Tibial nerve (tissue), 4 donors: ENCODE measurements at places on chromosomes 4 and X. TPM values are rescaled to one million over a fixed set of nuclear protein-coding genes. Genes with fewer than 3 reads are reported as not detected.

GRCh38 chrX:9619581-9619980, 146.1 kb downstream of the GPR143 start:
- H3K4me3 ChIP-seq: no peak overlapping the region
- H3K27me3 ChIP-seq: no peaks in the 10 kb centered on the region
- no peak overlapping the region for H3K27ac ChIP-seq
- H3K4me1 ChIP-seq: no peaks in the 10 kb centered on the region
- DNase-seq: no peak
- no peaks in the 10 kb centered on the region for H3K36me3 ChIP-seq

- no peak for DNase-seq
- no peaks in the 10 kb centered on the region for H3K36me3 ChIP-seq
- H3K4me1 ChIP-seq: no peaks in the 10 kb centered on the region
These were observed 454 bp downstream of the BTC start for GRCh38 chr4:74793757-74794381.

- H3K27me3 ChIP-seq: no peaks in the 10 kb centered on the region
- DNase-seq: no peak
- H3K27ac ChIP-seq: peak overlapping the region; percentile 87
These were observed 739 bp downstream of the GAK start for GRCh38 chr4:931194-931959.

DNA sequence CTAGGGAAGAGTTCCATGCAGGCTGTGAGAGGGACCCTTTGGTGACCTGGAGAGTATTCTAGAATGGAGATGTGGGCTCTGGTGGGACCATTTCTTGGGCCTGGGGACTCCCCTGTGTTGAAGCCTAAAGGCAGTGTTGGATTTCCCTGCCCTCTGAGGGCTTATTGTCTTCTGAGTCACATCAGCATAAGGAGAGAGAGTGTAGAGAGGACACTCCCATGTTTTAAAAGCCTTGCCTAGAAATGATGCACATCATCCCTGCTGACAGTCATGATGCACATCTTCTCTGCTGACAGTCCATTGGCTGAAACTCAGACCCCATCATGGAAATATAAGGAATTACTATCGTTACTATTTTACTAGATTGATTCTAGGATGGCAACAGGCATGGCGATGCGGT, 51.9 kb downstream of the FAM114A1 start:
- H3K4me3 ChIP-seq: no peak overlapping the region
- H3K4me1 ChIP-seq: no peaks in the 10 kb centered on the region
- no peak overlapping the region for H3K27ac ChIP-seq
- H3K36me3 ChIP-seq: peaks cover 4% of the 10 kb centered on the region

DNA sequence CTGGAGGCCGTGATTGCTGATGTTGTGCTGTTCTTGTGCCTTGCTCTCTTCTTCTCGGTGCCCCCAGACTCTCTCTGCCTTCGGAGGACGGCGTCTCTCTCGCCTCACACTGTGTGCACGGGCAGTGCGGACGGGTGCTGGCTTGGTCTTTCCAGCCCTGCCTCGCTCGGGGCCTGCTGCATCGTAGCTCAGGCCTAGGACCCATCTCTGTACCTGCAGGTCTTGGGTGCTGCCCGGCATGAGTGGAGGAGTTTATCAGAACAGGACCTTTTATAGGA, 18.2 kb downstream of the RGS12 start:
- no peak for DNase-seq
- no peaks in the 10 kb centered on the region for H3K36me3 ChIP-seq
- H3K27me3 ChIP-seq: no peaks in the 10 kb centered on the region
- H3K4me3 ChIP-seq: no peak overlapping the region
- peaks cover 11% of the 10 kb centered on the region for H3K4me1 ChIP-seq

GRCh38 chrX:54640736-54641135, 110.7 kb downstream of the GNL3L start:
- no peak overlapping the region for H3K4me3 ChIP-seq
- DNase-seq: no peak
- H3K27me3 ChIP-seq: no peaks in the 10 kb centered on the region

GRCh38 chrX:52979568-52979967, 21.2 kb upstream of the FAM156A start:
- DNase-seq: no peak
- H3K27me3 ChIP-seq: no peaks in the 10 kb centered on the region
- H3K4me1 ChIP-seq: no peaks in the 10 kb centered on the region

DNA sequence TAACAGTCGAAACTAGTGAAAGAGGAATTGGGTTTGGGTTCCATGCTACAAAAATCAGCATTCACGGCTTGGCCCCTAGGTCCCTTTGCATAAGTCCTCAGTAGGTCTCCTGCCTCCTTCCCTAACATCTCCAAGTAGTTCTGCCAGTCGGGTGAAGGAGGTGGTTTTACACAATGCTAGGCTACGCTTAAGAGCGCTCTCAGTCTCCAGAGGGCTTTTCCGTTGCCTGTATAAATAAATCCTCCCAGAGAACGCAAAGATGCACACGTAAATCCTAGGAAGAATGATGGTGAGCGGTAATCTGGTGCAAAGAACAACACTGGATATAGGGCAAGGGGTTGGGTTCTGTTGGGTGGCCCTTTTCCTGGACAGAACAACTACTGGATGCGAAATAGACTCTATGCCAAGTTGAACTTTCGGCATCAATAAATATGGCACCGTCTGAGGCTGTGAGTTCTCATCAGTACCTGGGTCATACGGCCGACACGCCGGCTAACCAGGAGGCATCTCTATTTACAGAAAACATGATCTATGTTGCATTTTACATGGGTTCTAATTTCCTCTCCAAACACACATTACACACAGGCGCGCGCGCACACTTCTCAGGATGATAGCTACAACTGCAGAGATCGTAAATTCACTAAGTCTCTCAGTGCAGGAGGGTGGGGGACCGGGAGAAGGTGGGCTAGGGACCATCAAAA, 1.3 kb downstream of the CAMK2D start:
- DNase-seq: peak; percentile 50
- peak overlapping the region; percentile 79 for H3K4me3 ChIP-seq
- no peaks in the 10 kb centered on the region for H3K27me3 ChIP-seq
- peak overlapping the region; percentile 99 for H3K27ac ChIP-seq

GRCh38 chrX:131795442-131796229, 227.5 kb upstream of the STK26 start:
- H3K27ac ChIP-seq: no peak overlapping the region
- no peak for DNase-seq
- no peaks in the 10 kb centered on the region for H3K4me1 ChIP-seq
- H3K27me3 ChIP-seq: peaks cover 6% of the 10 kb centered on the region

- H3K4me1 ChIP-seq: peaks cover 19% of the 10 kb centered on the region
- no peaks in the 10 kb centered on the region for H3K27me3 ChIP-seq
- no peak overlapping the region for H3K4me3 ChIP-seq
- no peak for DNase-seq
- no peaks in the 10 kb centered on the region for H3K36me3 ChIP-seq
These were observed 139.9 kb upstream of the USP9X start for GRCh38 chrX:40945361-40945713.

DNA sequence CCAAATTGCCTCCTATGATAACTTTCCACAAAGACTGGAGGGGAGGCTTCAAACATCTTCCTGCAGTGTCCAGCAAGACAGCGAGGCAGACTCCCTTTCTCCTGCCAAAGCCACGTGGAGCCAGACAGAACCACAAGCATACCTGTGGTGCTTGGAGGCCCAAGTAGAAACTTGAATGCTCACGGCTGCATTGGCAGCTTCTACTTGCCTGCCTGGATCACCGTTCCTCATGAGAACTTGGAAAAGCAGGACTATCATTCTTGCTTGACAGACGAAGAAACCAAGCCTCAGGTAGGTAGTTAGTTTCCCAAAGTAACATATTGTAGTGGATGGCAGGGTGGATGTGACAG, 216.3 kb upstream of the SFRP2 start:
- no peak overlapping the region for H3K4me3 ChIP-seq
- H3K36me3 ChIP-seq: no peaks in the 10 kb centered on the region
- no peak for DNase-seq
- peaks cover 3% of the 10 kb centered on the region for H3K4me1 ChIP-seq
- peak overlapping the region; percentile 78 for H3K27ac ChIP-seq

GRCh38 chrX:10090319-10090718, 66.5 kb upstream of the CLCN4 start:
- no peaks in the 10 kb centered on the region for H3K36me3 ChIP-seq
- H3K4me3 ChIP-seq: no peak overlapping the region
- no peak overlapping the region for H3K27ac ChIP-seq

GRCh38 chr4:174591243-174592021, 69.1 kb upstream of the HPGD start:
- no peak for DNase-seq
- H3K4me1 ChIP-seq: no peaks in the 10 kb centered on the region
- H3K4me3 ChIP-seq: no peak overlapping the region
- H3K27ac ChIP-seq: no peak overlapping the region
- H3K27me3 ChIP-seq: no peaks in the 10 kb centered on the region

- no peak overlapping the region for H3K27ac ChIP-seq
- H3K4me1 ChIP-seq: no peaks in the 10 kb centered on the region
- no peak overlapping the region for H3K4me3 ChIP-seq
- H3K36me3 ChIP-seq: no peaks in the 10 kb centered on the region
- DNase-seq: no peak
- no peaks in the 10 kb centered on the region for H3K27me3 ChIP-seq
These were observed 515.7 kb downstream of the BCOR start for GRCh38 chrX:39582091-39582490.

CT45A3 gene
- total RNA-seq: not detected

MYOZ2 gene
- total RNA-seq: 0.21 TPM

LRCH2 gene
- total RNA-seq: 5.7 TPM

RTL3 gene
- total RNA-seq: 0.21 TPM

SPRY1 gene
- total RNA-seq: 101 TPM

TTC29 gene
- total RNA-seq: not detected

FGD1 gene
- total RNA-seq: 9.3 TPM
